ENCODE measurements at places on chromosomes 16 and 17.

DNA sequence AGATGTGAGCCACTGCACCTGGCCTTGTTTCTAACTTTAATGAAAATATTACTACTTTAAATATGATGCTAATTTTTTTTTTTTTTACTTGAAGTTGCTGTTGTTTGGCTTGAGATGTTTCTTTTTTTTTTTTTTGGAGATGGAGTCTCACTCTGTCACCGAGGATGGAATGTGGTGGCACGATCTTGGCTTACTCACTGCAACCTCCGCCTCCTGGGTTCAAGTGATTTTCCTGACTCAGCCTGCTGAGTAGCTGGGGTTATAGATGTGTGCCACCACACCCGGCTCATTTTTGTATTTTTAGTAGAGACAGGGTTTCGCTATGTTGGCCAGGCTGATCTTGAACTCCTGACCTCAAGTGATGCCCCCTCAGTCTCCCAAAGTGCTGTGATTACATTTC lies 23.6 kb downstream of the IGSF6 start:
- DNase-seq, result no peak

DNA sequence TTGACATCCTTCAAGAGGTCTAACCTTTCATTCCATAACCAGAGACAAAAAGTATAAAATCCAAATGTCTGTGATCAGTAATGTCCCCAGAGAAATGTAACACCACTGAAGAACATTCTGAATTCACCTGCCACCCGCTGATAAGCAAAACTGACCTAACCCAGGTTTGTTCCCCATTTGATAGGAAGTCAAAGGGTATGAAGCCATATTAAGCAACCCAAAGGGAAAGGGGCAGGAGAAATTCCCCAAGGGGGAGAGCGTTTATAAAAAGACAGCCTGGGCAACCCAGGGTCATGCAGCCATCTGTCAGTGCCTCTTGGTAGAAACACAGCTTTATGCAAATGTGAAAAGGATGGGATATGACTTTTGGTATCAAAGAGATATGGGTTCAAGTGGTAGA lies 30.7 kb upstream of the PIK3R6 start:
- no peak for DNase-seq

- DNase-seq, result no peak
Observed at GRCh38 chr16:27204312-27204915, 1.1 kb downstream of the KDM8 start.

GRCh38 chr17:8243827-8244226 lies 4.0 kb downstream of the CTC1 start:
- DNase-seq, result no peak

- no peak for DNase-seq
Observed at GRCh38 chr17:28703552-28704218, 8.0 kb downstream of the PROCA1 start.

- DNase-seq, result no peak
Observed at GRCh38 chr17:70076189-70076588, 1.2 kb downstream of the KCNJ16 start.
